ENCODE measurements at places on chromosomes 4 and X.

DNA sequence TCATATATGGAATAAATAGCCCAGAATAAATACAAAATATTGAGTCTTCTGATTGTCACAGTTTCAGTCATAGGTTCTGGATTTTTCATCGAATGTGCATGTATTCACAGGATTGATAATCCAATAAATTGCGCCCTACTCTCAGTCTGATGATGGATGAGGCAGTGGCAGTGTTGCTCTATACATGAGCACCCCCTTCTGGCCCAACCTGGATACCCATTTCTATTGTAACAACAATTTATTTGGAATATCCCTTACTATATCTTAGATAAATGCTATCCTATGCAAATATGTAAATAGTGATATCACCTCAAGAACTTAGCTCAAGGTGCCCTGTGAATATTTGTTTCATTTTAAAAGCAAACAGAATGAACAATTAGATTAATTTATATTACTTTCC, 733.7 kb upstream of the PABPC4L start:
- DNase-seq = peak; percentile 51

DNA sequence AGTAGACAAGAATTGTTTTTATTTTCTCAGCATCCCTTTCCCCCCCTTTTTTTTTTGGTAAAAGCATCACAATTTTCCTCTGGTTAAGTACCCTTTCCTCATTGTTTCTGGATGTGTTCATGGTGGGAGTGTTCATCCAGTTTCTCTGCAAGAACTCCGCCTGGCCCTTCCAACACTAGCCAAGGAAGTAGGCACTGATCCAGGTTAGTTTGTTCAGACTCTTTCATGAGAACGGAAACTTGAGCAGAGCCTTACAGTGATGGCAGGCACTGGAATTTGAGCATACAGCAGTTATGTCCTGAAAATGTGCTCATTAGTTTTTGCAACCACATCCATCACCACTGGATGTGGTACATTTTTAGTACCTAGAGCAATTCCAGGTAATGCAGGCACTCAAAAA, 336.1 kb upstream of the BOD1L1 start:
- peak; percentile 18 for DNase-seq

DNA sequence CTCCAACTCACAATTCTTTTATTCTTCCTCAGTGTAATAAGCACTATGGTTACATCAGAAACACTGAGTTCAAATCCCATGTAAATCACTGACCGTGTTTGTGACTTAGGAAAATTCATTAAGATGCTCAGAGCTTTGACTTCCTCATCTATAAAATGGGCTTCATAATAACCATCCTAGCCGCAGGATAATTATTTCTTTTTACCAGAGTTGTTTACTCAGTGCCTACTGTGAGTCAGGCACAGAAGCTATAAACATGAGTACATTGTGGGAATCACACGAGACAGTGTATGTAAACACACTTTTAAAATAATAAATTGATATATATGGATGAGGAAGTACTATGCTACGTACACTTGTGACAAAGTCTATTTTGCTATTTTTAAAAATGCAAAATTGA, 296.3 kb upstream of the TENM3 start:
- no peak for DNase-seq

DNA sequence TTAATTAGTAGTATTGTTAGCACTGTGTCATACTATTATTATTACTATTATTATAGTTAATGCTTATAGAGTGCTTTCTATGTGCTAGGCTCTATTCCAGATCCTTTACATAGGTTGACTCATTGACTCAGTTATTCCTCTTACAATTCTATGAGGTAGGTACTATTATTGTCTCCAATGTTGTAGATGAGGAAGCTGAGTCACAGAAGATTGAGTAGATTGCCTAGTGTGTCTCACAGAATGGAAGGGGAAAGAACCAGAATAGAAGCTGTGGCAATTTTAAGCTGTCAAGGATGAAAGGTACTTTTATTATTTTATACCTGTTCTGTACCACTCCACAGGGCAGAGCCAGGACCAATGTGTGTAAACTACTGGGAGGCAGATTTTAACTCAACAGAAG, 1.9 kb upstream of the TCEAL1 start:
- peak; percentile 52 for DNase-seq

DNA sequence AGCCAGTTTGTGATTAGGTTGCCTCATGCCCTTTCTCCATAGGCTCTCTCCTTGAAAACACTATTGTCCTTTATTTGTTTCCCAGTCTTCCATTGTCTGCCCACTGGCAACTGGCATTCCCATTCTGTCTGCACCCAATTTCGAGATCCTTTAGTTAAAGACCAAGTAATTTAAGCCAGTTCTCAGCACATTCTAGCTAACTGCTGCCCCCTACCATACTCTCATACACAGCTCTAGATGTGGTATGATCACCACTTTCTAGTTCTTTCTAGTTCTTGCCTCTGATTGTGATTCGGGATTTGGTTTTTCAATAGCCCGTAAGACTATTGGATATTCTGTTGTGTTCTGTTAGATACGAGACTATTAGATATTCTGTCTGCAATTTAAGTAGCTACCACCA, 135.8 kb upstream of the TRPC5 start:
- no peak for DNase-seq
